ENCODE measurements at places on chromosomes 1 and 21.
A peak's percentile ranks its signal among the peaks of the same experiment; 100 is the strongest.

GRCh38 chr1:31924839-31925238 lies 13.3 kb downstream of the PTP4A2 start:
- no peak for DNase-seq

DNA sequence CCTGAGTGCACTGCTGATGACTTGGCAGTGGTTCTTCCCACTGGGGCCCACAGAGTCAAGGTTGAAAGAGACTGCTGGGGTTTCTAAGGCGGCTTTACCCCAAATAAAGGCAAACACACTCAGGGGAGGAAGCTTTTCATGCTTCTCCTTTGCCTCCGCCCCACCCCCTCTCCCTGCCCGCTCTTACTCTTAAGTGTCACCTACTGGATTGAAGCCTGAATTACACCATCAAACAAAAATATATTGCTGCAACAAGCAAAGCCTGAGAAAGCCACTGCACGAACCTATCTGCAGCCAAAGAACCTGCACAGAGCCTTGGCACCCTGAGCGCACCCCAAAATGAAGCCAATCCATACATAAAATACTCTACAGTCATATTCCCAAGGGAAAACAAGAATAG lies 63.1 kb downstream of the PTGFR start:
- DNase-seq, result no peak

DNA sequence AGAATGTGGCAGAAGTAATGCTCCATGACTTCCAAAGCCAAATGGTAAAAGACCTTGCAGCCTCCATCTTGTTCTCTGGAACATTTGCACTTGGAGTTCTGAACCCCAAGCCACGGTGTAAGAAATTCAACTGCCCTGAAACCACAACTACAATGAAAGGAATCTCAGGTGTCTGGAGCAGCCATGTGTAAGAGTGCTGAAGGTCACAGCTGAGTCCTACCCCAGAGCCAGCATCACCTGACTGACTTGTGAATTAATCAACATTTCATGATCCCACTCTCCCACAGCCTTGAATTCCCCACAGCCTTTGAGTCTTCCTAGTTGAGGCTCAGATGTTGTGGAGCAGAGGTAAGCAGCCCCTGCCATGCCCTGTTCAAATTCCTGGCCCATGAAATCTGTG lies 192.8 kb upstream of the CAMK1G start:
- DNase-seq, result no peak

DNA sequence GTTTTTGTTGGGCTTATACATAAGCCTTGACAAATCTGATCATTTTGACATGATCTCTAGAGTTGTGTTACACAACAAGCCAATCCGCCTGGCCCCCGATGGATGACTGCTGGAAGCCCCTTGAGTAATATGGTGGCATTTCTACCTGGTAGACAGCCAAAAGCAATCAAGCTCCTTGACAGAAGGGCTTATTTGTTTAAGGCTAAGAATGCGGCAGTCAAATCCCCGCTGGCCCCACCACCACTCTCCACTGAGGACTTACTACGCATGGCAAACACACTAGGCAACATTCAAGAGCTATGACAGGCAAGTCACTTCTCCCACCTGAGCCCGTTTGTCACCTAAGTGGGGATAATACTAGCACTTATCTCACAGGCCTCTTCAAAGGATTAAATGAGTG lies 33.4 kb upstream of the C1orf198 start:
- DNase-seq, result peak; percentile 20

DNA sequence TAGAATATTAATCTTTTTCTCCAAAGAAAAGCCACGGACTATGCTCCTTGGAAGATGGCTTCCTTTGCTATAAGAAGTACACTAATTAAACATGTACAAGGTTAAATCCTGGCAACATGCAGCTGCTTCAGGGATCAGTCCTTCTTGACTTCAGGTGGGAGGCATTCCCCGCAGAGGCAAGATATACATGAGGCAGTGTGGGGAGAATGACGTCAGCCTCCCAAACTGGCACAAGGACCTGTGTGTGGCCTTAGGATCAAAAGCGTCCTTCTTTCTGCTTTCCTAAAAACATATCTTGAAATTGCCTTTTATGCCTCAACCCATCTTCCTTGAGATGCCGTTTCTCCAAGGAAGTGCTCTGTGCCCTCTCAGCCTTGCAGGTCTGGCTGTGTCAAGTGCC lies 90.3 kb downstream of the WLS start:
- no peak for DNase-seq

DNA sequence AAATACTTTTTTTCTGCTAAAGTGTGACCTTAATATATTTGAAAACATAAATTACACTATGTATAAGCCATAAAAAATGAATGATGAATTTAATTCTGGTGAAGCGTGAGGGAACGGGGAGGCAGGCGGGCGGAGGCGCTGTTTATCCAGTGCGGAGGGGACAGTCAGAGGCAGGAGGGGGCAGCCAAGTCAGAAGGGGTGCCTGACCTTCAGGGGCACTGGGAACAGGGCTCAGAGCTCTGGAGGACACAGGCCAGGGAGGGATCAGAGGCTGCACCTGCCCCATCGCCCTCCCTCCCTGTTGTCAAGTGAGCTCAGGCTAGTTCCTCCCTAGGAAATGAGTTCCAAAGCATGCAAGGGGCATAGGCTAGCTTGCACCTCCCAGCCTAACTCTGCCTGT lies 82.0 kb upstream of the CASZ1 start:
- DNase-seq, result no peak

DNA sequence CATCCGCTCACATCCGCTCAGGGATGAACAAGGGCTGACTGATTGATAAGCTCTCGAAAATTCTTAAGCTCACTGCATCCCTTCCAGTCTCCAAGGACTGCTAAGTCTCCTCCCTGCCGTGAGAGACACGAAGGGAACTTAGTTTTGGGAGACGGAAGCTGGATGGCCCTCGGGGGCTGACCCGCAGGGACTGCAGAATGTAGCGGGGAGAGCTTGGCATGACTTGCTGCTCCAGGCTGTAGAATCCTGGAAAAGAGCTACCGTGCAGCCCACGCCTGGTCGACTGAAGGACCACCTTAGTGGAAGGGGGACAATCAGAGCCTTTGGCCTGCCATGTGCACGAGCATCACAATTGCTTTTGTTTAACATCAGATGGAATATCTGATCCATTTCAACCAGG lies 5.3 kb downstream of the ANKRD65 start:
- no peak for DNase-seq

DNA sequence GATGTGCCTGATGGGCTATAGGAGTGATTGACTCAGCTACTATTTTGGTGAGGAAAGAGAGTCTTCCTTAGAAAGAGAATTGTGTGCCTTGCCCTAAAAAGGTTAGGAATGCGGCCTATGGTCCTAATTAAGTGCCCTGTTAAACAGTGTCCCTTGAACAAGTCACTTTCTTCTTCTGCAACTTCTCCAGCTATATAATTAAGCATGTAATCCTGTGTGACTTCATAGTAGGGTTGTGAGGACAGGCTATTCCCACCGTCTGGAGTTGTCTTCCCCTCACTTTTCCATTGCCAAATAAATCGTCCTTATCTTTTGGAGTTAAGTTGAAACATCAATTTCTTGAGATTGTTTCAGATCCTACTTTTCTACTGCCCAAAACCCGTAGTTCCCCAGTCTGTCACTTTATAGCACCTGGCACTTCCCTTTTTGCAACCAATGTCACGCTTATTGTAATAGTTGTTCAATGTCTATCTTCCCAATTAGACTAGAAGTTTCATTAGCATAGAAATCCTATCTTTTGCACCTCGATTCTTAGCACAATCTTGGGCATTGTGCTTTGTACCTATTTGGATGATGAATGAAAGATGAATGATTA lies 27.6 kb upstream of the SLC16A1 start:
- DNase-seq, result no peak

DNA sequence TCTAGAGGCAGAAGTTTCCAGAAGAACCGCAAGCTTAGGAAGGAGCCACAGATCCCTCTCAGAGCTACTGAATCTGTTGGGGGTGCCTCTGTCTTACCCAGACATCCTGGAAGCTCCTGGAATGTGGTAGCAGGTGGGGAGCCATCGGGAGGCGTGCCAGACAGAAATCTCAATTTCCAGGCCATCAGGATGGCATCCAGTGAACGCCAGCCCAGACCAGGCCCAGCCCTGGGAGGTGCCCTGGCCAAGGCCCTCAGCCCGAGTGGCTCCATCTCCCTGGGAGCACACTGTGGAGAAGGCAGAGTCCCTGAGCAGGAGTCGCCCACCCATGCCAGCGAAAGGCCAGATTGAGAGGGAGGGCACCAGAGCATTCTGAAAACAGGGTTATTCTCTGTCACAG lies 2.5 kb downstream of the ABCA4 start:
- no peak for DNase-seq

- no peak for DNase-seq
These were observed 254.4 kb downstream of the FOXD2 start for GRCh38 chr1:47692196-47692595.

- DNase-seq, result no peak
These were observed 14.6 kb upstream of the TRIM63 start for GRCh38 chr1:26082020-26082350.

GRCh38 chr1:15714406-15715136 lies 21.5 kb upstream of the SLC25A34 start:
- DNase-seq, result no peak

- DNase-seq, result no peak
These were observed 249.8 kb downstream of the NRIP1 start for GRCh38 chr21:14814991-14815390.

DNA sequence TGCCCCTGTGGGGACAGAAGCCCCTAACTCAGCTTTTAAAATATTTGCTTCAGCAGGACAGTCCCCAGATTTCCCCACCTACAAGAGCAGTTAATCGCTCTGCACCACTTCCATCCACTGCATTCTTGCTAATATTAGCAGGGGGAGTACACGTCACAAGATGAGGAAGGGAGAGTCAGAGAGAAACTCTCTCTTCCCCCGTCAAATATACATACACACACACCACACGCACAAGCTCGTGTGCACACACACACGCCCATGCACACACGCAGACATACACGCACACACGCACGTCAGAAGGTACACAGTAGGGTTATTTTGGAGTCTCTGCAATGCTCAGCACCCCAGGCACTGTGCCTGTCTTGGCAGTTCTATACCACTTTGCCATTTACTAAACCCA lies 2.1 kb downstream of the CLCA1 start:
- DNase-seq, result no peak

DNA sequence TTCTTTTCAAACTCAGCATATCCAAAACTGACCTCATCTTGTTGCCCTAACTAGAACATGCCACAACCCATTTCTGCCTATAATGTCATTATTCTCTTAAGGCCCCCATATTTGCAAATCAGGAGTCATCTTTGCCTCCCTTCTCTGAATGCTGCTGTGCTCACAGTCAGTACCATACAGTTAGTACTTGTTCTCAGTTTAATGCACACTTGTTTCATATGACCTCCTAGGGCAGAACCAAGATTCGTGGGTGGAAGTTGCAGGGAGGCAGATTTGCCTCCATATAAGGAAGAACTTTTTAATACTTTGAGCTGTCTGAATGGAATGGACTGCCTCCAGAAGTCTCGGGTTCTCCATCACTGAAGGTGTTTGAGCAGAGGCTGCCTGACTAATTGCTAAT lies 9.2 kb downstream of the CAP1 start:
- no peak for DNase-seq

DNA sequence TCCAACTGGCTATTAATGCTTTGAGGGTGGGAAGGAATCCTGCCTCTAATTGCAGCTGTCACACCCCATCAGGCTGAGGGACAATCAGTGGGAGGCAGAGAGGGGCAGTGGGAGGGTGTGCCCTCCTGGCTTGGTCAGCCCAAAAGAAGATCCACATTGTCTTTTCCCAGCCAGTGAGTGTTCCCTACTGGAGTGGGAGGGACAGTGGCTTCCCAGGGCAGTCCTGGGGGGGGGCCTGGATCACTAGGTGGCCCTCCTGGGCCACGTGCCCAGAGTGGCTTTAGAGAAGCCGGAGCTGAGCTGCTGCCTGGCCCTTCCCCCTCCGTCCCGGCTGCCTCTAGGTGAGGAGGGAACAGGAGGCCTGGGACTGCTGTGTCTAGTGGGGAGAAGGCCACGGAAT lies 14.0 kb downstream of the INKA2 start:
- no peak for DNase-seq

DNA sequence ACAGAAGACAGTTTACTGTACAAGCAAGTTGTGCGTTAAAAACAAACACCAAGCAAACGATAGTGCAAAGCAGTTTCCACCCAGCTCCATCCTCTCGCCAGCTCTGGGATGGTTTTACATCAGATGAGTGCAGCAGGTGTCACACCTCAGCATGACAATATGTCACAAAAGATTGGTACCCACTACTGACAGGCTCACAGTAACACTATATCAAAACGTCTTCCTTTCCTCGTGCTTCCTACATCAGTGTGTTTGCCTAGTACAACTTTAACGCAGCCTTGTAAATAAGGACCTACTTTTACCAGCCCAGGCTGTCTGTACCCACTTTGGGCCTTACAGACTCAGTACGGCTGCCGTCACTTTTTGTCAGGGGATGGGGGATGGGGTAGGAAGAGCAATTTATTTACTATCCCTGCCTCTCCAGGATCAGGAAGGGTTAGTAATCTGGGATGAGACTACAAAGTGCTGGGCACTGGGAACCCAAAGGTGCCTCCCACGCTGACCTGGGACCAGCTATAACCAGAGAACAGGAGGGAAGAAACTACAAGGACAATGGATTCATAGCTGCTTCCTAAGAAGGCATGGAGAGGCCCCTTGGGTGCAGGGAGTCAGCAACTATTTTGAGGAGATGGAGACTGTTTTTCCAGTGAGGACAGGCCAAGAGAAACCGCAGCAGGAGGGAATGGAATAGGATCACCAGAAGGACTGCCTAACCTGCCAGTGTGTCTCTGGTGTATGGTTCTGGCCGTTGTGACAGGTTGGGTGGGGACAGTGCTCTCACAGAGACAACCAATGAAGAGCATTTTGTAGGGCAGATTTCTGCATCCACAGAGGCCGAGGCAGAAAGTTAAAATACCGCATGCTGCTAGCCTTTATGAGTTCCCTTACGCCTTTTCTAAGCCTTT lies 30.2 kb downstream of the RUNX3 start:
- DNase-seq, result no peak

DNA sequence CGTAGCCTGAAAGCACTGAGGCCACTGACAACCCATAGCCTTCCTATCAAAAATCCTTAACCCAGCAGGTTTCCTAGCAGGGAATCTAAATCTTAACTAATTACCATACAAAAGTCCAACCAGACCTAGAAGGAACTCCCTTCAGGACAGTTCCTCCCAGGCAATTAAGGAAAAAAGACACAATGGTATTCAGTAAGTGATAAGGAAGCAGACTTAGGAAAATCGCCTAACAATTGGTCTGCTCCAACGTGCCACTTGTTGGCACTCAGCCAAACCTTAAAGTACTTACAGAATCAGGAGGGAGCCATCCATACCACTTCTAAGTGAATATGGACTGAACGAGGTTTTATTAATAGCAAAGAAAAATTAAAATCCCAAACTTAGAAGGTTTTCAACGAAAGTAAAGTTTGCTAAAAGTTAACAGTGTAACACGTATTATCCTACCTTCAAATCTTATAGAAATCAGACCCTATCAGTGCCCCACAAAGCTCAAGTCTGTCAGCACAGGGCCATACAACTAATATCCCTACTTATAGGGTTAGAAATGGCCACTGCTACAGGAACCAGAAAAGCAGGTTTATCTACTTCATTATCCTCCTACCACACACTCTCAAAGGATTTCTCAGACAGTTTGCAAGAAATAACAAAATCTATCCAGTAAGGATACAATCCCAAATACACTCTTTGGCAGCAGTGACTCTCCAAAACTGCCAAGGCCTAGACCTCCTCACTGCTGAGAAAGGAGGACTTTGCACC lies 29.0 kb downstream of the SPATA6 start:
- no peak for DNase-seq
